NCI-H446 (cell line): ENCODE measurements at places on chromosomes 7 and 10.

- DNase-seq = no peak
These were observed 138.1 kb downstream of the RELN start for GRCh38 chr7:103851357-103851756.

- no peak for DNase-seq
These were observed at the start of gene JAKMIP3 for GRCh38 chr10:132065491-132066105. Gene JAKMIP3 (plus strand): TSS chr10:132065946. CDS start chr10:132104809, 38,863 bp downstream.

- DNase-seq = peak; percentile 8
These were observed 7.0 kb downstream of the NRG3 start for GRCh38 chr10:81882011-81882410.

- DNase-seq = no peak
These were observed 71.7 kb downstream of the NRBF2 start for GRCh38 chr10:63204667-63205391.

GRCh38 chr10:126301701-126302475, 86.4 kb downstream of the ADAM12 start:
- DNase-seq = no peak

DNA sequence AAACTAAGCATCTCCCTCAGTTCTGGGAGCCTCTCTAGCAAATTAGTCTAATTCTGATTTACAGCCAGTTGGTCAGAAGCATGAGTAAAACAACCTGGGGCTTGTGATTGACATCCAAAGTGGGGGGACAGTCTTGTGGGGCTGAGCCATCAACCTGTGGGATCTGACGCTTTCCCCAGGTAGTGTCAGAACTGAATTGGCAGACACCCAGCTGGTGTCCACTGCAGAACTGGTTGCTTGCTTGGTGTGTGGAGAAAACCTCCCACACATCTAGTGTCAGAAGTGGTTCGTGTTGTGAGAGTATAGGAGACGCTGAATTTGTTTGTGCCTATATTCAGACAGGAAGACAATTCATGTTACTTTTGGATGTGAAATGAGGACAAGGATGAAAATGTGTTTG, 92.2 kb upstream of the PDCD4 start:
- DNase-seq = no peak

- no peak for DNase-seq
These were observed 56.4 kb upstream of the CAV2 start for GRCh38 chr7:116443101-116443523.

- DNase-seq = no peak
These were observed 210.7 kb upstream of the MDFIC start for GRCh38 chr7:114711241-114711640.

DNA sequence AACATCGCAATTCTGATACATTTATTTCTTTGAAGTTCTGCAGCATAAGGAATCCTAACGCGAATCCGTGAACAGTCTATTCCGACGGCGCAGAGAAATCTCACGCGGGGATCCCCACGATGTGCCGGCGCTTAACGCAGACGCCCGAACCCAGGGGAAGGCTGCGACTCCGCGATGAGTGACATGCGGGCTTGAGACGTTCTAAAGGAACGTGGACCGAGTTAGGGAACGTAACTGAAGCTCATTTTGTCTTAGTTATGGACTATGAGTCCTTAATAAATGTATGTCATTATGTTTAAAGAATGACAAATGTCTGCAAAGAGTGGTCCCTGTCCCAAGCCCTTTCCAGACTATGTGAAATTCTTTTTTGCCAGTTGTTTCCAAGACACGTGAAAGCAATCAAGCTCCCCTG, 995 bp upstream of the PARD3 start:
- no peak for DNase-seq

DNA sequence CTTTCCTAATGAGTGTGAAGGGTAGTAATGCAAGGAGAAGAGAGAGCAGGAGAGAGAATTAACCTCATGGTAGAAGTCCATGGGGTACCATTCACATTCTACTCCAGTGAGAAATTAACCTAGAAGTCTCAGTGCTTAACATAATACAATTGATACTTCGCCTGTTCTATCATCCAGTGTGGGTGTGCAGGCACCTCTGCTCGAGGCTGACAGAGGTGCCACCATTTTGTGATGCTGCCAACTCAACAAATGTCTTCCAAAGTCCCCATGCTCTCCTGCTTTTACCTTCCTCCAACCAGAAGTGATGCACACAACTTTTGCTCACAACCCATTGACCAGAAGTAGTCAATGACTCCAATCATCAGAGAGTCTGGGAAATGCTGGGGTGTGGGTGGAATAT, 118.3 kb upstream of the LAMB4 start:
- DNase-seq = no peak

- no peak for DNase-seq
These were observed 182.8 kb upstream of the BMPER start for GRCh38 chr7:33722383-33723101.

DNA sequence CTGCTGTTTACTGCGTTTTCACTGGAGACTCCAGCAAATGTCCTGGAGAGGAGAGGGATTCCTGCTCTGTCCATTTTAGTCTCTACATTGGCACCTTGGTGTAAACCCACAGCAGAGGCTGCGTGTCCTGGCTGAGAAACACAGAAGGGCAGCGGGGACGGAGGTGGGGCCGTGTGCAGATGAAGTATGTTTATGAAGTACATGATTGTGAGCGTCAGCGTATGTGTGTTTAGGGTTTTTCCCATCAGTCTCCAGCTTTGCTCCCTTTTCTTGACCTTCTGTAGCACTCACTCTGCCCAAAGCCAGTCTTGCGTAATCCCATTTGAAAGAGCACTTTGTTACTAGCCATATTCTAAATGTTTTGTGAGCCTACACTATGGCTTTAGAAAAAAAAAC, 750.7 kb upstream of the SORCS1 start:
- DNase-seq = no peak

- DNase-seq = no peak
These were observed 8.4 kb downstream of the ZYX start for GRCh38 chr7:143389316-143390103.

DNA sequence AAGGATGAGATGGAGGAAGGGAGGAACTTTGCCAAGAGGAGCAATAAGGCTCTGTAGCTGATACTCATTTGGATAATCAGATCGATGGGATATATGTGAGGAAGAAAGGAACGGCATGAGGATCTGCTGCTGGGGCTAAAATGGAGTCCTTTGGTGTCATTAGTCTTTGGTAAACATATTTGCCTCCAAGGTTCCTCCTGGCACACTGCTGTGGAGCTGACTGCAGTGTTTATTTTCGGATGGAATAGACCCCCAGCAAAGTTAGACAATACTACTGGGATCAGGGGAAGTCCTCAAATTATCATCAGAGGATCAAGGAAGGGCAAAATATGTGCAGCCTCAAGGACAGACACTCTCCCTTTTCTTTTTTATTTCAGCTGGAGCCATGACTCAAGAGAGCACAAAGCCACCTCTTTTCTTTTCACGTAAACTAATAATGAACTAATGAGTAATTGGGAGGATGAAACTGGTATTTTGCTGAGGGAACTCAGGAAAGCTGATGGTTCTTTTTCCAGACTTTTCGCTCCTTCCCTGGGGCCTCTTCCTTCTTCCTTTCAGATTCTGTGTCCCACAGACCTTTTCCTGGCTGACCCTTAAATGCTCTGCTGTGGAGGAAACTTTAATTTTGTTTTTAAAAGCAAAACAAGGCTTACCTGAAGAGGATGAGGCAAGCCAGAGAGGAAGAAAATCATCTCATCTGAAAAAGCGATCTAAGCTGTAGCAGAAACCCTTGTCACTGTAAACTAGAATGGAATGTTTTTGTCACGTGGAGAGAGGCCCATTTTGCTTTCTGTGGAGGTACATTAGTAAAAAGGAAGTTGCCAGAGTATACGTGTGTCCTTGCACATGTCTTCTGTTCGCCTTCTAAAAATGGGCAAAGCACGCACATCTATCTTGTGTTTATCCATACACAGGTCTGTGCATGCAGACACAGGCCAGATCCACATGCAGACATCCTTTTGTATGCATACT, 33.3 kb downstream of the LRMDA start:
- DNase-seq = no peak

- peak; percentile 37 for DNase-seq
These were observed 99.0 kb upstream of the SMIM30 start for GRCh38 chr7:113217314-113217713.

- no peak for DNase-seq
These were observed 47.1 kb downstream of the NT5C2 start for GRCh38 chr10:103145860-103146466.

GRCh38 chr10:83564889-83565588, 574.3 kb upstream of the GHITM start:
- no peak for DNase-seq

GRCh38 chr10:108966005-108966404, 957.3 kb downstream of the XPNPEP1 start:
- DNase-seq = no peak

DNA sequence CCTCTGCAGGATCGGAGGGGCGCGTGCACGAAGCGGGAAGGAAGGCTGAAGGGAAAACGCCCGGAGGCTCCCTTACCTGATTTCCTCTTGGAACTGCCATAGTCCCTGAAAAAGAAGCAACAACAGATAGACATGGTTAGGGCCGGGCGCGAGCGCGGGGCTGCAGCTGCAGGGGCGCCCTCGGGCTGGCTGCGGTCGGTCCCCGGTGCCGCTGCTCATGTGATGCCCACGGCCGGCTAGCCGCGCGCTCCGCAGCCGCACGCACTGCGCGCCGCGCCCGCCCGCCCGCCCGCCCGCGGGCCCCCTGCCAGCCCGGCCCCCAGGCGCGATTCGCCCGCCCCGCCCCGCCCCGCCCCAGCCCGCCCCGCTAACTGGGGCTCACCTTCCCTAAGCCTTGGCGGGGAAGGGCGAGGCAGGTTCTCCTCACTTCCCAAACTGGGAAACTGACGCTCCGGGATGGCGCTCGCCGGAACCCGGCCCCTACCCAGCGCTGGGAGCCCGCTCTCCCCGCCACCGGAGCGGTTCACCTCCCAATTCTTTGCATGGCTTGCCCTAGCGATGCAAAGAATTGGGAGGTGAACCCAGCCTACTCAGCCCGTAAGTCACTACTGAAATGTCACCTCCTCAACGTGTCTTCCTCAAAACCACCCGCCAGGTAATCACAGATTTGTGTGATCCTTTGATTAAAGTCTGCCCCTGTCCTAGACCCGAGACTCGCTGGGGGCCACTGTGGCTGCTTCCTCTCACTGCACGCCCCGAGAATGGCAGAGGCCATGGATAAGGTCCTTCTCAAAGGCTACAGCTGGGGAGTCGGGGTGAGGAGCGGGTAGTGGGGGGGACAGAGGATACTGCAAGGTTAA, 162.2 kb downstream of the SH3PXD2A start:
- DNase-seq = no peak

- no peak for DNase-seq
These were observed 7.1 kb upstream of the PAX2 start for GRCh38 chr10:100738055-100738827.
